ENCODE measurements at places on chromosomes 7 and 10.
A peak's percentile ranks its signal among the peaks of the same experiment; 100 is the strongest.

- no peak overlapping the region for H3K4me3 ChIP-seq
- H3K36me3 ChIP-seq, result peaks cover 1% of the 10 kb centered on the region
- H3K27me3 ChIP-seq, result no peaks in the 10 kb centered on the region
- H3K27ac ChIP-seq, result no peak overlapping the region
- no peak for DNase-seq
Observed at GRCh38 chr7:101934618-101935017, 117.2 kb downstream of the CUX1 start.

- no peaks in the 10 kb centered on the region for H3K27me3 ChIP-seq
- H3K27ac ChIP-seq, result no peak overlapping the region
- no peak for DNase-seq
- H3K4me1 ChIP-seq, result peaks cover 8% of the 10 kb centered on the region
Observed at GRCh38 chr7:22201186-22201880, 155.6 kb downstream of the RAPGEF5 start.

DNA sequence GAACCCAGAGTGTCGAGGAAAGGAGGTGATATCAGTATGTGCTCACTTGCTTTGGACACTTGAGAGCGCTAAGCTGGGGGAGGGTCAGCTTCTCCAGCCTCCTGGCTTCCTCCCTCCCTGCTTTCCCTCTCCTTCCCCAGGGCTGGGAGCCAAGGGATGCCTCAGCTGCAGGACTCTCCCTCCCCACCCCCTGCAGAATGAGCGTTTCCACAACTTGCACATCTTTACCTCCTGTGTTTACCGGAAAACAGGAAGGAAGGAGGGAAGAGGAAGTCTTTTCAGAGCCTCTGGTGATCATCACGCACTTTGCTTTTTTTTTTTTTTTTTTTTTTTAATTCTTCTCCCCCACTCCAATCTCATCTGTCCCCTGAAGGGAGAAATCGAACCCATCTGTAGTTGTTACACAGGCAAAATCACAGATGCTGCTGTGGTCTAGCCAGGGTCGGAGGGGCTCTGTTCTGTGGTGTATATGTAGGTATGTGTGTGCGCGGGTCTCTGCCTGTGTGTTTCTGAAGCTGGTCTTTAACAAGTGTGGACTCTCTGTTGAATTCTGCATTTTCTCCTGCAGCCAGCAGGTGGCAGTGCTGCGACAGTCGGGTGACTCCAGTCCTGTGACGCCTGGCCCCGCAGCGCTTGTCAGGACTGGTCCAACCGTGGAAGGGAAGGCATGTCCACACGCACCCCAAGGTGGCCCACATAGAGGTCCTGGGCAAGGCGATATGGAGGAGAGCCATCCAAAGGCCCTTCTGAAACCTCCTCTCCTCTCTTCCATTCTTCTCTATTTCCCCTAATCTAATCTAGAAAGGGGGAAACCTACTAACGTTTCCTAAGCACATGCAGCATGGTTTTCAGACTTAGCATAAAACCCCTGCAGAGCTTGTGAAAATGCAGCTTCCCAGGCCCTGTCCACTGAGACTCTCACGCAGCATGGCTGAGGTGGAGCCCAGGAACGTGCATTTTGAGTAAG lies 257.6 kb downstream of the PLXNA4 start:
- no peak overlapping the region for H3K27ac ChIP-seq
- no peak overlapping the region for H3K4me3 ChIP-seq
- DNase-seq, result peak; percentile 49

GRCh38 chr7:16298221-16298620 lies 123.1 kb downstream of the CRPPA start:
- H3K36me3 ChIP-seq, result no peaks in the 10 kb centered on the region
- H3K4me3 ChIP-seq, result no peak overlapping the region
- no peak for DNase-seq
- H3K27me3 ChIP-seq, result no peaks in the 10 kb centered on the region

DNA sequence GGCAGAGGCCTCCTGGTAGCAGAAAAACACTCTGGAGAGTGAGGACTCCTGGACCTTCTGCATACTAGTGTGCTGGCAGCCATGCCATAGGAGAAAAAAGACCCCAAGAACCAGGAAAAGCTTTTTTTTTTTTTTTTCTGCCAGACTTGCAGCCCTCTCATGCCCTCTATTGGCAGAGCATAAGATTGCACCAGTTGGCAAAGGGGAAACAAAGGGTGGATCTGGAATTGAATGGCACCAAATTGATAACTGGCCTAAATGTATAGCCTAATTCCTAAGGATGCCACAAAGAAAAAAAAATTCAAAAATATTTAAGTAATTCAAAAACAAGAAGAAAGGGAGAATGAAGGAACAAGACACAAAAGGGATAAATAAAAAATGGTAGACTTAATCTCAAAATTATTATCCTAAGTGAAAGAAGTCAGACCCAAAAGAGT lies 112.5 kb upstream of the GHITM start:
- no peak overlapping the region for H3K4me3 ChIP-seq
- no peak for DNase-seq
- H3K27me3 ChIP-seq, result peaks cover 2% of the 10 kb centered on the region

GRCh38 chr10:101217450-101218281 lies 11.6 kb downstream of the LBX1 start:
- peak overlapping the region; percentile 43 for H3K4me3 ChIP-seq
- no peak for DNase-seq
- H3K36me3 ChIP-seq, result no peaks in the 10 kb centered on the region
- peaks cover 76% of the 10 kb centered on the region for H3K27me3 ChIP-seq

- DNase-seq, result no peak
- H3K27me3 ChIP-seq, result no peaks in the 10 kb centered on the region
- H3K4me1 ChIP-seq, result no peaks in the 10 kb centered on the region
- H3K36me3 ChIP-seq, result no peaks in the 10 kb centered on the region
- H3K4me3 ChIP-seq, result no peak overlapping the region
- no peak overlapping the region for H3K27ac ChIP-seq
Observed at GRCh38 chr10:54914049-54914448, 113.0 kb upstream of the PCDH15 start.

- H3K36me3 ChIP-seq, result no peaks in the 10 kb centered on the region
- H3K27ac ChIP-seq, result no peak overlapping the region
- H3K4me3 ChIP-seq, result no peak overlapping the region
- no peaks in the 10 kb centered on the region for H3K27me3 ChIP-seq
- peaks cover 3% of the 10 kb centered on the region for H3K4me1 ChIP-seq
Observed at GRCh38 chr10:119335671-119336353, 128.4 kb downstream of the GRK5 start.

DNA sequence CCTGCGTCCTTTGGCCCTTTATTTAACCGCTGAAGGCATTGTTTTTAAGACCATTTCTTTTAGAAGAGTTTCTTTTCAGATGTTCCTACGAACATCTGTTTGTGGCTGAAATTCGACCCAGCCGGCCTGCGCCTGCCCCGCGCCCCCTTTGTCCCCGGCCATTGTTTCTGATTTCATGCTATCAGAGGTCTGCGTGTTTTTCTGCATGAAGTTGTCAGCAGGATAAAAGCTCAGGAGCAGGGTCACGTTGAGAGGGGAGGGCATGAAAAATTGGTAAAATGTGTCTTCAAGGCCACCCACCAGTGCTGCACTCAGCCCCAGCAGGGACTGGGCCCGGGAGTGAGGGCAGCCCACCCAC lies 43.1 kb downstream of the NKX6-2 start:
- H3K4me3 ChIP-seq, result no peak overlapping the region
- H3K4me1 ChIP-seq, result no peaks in the 10 kb centered on the region
- H3K27me3 ChIP-seq, result no peaks in the 10 kb centered on the region
- H3K36me3 ChIP-seq, result no peaks in the 10 kb centered on the region
- DNase-seq, result no peak

GRCh38 chr7:24920451-24921361 lies 59.3 kb downstream of the OSBPL3 start:
- no peak for DNase-seq
- H3K27ac ChIP-seq, result peak overlapping the region; percentile 8
- H3K27me3 ChIP-seq, result no peaks in the 10 kb centered on the region
- H3K36me3 ChIP-seq, result no peaks in the 10 kb centered on the region

DNA sequence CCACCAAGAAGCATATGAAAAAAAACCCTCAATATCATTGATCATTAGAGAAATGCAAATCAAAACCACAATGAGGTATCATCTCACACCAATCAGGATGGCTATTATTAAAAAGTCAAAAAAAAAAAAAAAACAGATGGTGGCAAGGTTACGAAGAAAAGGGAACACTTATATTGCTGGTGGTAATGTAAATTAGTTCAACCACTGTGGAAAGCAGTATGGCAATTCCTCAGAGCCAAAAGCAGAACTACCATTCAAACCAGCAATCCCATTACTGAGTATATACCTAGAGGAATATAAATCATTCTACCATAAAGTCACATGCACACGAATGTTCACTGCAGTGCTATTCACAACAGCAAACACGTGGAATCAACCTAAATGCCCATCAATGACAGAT lies 46.0 kb downstream of the CNOT4 start:
- DNase-seq, result no peak
- no peaks in the 10 kb centered on the region for H3K27me3 ChIP-seq
- H3K36me3 ChIP-seq, result no peaks in the 10 kb centered on the region
- H3K4me1 ChIP-seq, result no peaks in the 10 kb centered on the region
- H3K4me3 ChIP-seq, result no peak overlapping the region
- no peak overlapping the region for H3K27ac ChIP-seq

DNA sequence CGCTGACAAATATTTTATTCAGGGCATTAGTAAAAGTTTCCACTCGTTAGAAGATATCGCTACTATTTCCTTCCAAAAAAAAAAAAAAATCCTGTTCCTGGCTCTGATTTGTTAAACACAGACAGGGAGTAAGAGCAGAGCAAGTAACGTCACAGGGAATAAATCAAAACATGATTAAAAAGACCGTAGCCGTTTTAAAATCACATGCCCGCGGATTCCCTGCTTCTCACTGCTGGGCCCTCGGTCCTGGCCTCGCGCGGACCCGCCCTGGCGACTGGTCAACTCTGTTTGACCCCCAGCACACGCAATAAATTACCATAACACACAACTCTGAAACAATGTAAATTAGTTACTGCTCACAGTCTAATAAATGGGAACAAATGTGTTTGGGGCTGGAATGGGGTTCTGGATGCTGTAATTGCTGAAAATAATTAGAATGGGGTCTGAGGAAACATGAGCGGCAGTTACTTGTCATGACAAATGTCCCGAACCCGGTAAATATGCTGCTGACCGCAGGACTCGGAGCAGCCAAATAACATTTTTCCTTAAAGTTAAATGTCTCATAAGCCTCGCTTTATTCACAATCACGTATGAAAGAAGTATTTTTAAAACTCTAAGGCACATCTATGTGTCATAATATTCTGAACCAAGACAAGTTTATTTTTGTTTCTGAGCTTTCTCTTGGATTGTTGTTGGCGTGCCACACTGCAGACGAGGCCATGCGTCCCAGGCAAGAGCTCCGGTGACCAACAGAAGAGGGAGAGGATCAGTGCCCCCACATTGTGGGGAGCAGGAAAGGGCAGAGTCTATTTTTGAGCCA lies 17.9 kb downstream of the EBF3 start:
- no peak for DNase-seq
- H3K36me3 ChIP-seq, result no peaks in the 10 kb centered on the region
- no peaks in the 10 kb centered on the region for H3K4me1 ChIP-seq
- H3K27me3 ChIP-seq, result no peaks in the 10 kb centered on the region
- H3K27ac ChIP-seq, result no peak overlapping the region

DNA sequence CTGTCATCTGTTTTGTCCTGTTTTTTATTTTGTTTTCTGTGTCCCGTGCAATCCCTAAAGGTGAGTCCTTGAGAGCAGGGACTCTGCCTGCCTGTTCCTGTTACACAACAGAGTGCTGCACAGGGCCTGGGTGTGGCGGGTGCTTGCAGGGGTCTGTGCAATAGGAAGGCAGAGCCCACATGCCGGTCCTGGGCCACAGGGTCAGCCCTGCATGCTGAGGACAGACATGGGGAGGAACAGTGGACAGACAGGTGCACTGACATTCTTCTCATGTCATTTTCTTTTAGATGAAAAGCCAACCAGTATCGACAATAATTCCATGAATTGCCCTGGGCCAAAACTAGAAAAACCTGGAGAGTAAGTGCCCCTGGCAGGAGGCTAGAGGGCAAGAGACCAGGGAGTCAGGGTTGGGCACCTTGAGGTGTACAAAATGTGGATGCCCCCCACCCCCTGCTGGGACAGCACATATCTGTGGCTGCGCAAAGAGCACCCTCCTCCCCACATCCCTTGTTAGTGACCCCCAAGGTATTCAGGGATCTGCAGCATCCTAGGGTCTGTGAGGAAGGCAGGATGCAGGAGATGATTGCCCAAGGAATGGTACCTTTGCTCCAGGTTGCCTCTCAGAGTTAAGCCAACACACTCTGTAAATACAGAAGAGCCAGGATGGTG lies 19.9 kb downstream of the ANTXRL start:
- H3K36me3 ChIP-seq, result no peaks in the 10 kb centered on the region
- no peaks in the 10 kb centered on the region for H3K4me1 ChIP-seq
- no peak overlapping the region for H3K27ac ChIP-seq
- H3K27me3 ChIP-seq, result peaks cover 14% of the 10 kb centered on the region
- no peak for DNase-seq

DNA sequence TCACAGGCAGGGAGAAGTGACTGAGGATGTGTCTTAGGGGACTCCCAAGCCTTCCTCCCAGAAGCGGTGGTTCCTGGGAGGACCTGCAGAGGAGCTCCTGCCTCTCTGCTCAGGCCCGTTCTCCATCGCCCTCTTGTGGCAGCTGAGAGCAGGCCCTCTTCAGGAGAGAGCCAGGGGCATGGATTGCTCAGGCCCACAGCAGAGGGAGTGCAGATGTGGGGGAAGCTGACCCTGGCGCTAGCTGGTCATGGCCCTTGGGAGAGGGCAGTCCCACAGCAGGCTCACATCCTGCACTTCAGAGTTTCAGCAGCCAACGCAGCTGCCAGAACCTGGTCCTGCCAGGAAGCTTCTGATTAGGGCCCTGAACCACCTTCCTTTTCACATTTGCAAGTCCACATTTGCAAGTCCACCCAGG lies 94.8 kb upstream of the TARP start:
- peak; percentile 11 for DNase-seq
- H3K27me3 ChIP-seq, result no peaks in the 10 kb centered on the region
- H3K36me3 ChIP-seq, result no peaks in the 10 kb centered on the region
- no peak overlapping the region for H3K27ac ChIP-seq
- no peak overlapping the region for H3K4me3 ChIP-seq

DNA sequence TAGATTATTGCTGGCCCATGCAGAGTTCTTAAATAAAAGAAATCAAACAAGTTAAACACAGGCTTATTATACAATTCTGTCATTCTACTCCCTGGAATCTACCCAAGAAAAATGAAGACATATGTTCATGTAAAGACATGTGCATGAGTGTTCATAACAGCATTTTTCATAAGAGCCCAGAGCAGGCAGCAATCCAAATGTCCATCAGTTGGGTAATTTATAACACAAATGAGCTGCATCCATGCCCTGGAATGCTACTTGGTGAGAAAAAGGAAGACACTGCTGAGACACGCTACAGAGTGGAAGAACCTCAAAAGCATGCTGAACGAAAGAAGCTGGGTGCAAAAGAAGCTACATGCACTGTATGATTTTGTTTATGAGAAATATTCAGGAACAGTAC lies 342.6 kb downstream of the TCERG1L start:
- H3K4me1 ChIP-seq, result no peaks in the 10 kb centered on the region
- H3K27ac ChIP-seq, result no peak overlapping the region
- H3K4me3 ChIP-seq, result no peak overlapping the region
- H3K36me3 ChIP-seq, result no peaks in the 10 kb centered on the region
- no peaks in the 10 kb centered on the region for H3K27me3 ChIP-seq

GRCh38 chr7:909358-910329 lies 33.3 kb downstream of the GET4 start:
- no peaks in the 10 kb centered on the region for H3K36me3 ChIP-seq
- H3K4me3 ChIP-seq, result no peak overlapping the region
- peaks cover 10% of the 10 kb centered on the region for H3K4me1 ChIP-seq
- no peak overlapping the region for H3K27ac ChIP-seq

- peaks cover 7% of the 10 kb centered on the region for H3K36me3 ChIP-seq
- no peaks in the 10 kb centered on the region for H3K27me3 ChIP-seq
- no peak overlapping the region for H3K27ac ChIP-seq
- H3K4me3 ChIP-seq, result no peak overlapping the region
Observed at GRCh38 chr7:80875537-80876120, 43.2 kb downstream of the SEMA3C start.

Data from keratinocyte (primary cell).